ENCODE measurements at places on chromosomes 6 and 20.

GRCh38 chr6:11616200-11616611 is 78.7 kb downstream of the TMEM170B start:
- DNase-seq, result no peak

- no peak for DNase-seq
These were observed 100.4 kb downstream of the LY86 start for GRCh38 chr6:6688951-6689350.

- DNase-seq, result no peak
These were observed 34.9 kb upstream of the TNFAIP3 start for GRCh38 chr6:137832110-137832509.

DNA sequence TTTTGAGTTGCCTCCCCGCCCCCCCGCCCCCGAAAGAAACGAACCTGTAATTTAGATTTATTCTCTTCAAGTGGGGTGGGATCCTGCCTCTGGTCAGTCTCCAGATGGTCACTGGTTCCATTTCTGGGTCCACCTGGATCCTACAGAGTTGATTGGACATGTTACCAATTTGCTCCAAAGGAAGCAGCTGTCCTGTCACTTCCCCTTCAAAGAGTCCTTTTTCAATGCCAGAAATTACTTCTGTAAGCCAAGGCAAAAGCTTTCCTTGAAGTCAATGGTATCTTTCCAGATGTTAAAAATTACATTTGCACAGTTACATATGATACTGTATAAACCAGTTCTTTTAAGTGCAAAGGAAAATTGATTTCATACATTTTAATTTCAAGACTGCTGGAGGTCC is 12.0 kb upstream of the ANKRD60 start:
- no peak for DNase-seq

GRCh38 chr20:34626992-34627391 is 49.9 kb downstream of the PIGU start:
- no peak for DNase-seq

DNA sequence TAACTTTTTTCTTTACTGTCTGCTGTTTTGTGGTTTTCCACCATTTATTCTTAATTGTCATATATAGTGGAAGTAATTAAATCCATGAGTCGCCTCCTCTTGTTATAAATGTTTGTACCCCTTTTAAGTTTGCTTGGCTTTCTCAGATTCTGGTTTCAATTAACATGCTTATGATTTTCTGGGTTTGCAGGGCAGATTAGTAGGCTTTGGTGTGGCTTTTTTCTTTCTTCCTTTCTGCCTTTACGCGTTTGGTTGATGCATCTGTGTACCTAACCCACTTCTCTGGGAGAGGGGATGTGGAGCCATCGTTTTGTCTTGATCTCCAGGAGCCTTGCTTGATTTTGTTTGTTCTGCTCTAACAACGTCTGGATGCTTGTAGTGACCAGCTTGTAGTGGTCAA is 100.4 kb downstream of the JARID2 start:
- DNase-seq, result no peak

GRCh38 chr20:38196076-38196475 is 31.0 kb upstream of the TGM2 start:
- no peak for DNase-seq

- DNase-seq, result no peak
These were observed 96.2 kb upstream of the RSPO3 start for GRCh38 chr6:127022302-127022701.

DNA sequence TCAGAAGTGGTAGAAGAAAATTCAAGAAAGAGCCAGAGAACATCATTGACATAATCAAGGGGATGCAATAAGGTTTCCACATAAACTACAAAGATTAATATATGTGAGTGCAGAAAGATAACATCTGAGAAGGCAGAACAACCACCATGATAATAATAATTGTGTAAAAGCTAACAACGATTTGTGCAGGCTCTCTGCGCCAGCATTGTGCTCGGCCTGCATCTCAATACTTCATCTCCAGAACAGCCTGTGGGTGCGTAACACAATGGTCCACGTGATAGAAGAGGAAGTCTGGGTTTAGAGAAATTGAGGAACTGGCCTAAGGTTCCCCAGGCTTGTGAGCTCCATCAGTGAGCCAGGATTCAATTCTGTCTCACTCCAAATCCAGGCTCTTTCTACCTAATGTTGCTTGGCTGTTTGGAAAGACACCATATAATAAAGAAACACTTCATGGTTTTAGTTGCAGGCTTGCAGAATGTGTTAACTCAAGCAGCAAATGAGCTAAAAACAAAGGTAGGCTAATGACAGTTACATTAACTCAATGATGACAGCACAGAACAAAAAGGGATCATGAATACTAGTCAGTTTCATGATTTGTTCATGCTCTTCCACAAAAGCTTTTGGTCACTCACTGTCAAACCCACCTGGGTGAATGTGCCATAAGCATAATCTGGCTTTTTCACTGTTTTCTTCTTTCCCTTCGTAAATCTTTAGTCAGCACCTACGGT is 71.2 kb downstream of the LY86 start:
- no peak for DNase-seq

- no peak for DNase-seq
These were observed 18.4 kb upstream of the ZBTB22 start for GRCh38 chr6:33335916-33336315.

GRCh38 chr6:106116125-106116832 is 30.1 kb downstream of the PRDM1 start:
- DNase-seq, result no peak

- no peak for DNase-seq
These were observed 113.9 kb downstream of the SLC22A3 start for GRCh38 chr6:160462116-160462515.

DNA sequence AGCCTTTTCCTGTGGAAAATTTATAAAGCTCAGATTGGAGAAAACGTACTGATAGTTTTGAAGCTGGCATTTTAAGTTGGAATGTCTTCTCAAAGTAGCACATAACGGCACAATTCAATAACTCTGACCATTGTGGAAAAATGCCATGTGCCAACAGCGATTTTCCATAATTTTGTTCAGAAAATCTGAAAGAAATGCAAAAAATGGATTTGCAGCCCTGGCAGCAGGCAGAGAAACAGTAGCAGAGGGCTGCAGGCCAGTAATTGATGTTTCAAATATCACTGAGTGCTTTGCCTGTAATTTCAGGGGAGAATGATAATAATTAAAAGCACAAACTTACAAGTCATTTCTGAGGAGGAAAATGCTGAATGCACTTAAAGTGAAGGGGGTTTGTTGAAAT is 507.4 kb downstream of the MAFB start:
- no peak for DNase-seq

GRCh38 chr20:49851231-49851705 is 38.6 kb downstream of the SLC9A8 start:
- DNase-seq, result no peak

DNA sequence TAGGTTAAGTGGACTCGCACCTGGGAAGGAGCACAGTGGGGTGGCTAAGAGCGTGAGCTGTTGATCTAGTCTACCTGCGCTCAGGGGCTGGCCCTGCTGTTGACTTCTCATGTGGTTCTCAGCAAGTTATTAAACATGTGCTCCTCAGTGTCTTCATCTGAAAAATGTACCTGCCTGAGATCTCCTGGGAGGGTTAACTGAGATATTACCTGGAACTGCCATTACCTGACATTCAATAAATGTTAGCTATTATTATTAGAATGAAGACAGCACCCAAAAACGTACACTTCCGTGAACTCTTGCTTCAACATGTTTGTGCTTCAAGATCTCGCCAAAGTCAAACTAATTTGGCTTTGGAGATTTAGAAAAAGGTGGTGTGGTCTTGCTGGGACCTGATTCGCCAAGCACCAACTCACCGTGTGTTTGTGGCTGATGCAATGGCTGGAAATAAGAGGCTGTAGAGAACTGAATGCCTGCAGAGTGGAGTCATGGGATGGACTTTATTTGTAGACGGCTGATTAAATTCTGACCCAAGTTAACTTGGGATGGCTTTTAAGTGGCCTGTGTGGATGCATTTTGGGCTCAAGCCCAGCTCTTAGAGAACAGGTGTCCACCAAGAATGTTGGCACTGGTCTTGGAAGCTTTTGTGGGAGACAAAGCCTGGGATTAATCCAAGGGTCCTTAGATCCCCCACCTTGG is 692.9 kb downstream of the QKI start:
- DNase-seq, result no peak

DNA sequence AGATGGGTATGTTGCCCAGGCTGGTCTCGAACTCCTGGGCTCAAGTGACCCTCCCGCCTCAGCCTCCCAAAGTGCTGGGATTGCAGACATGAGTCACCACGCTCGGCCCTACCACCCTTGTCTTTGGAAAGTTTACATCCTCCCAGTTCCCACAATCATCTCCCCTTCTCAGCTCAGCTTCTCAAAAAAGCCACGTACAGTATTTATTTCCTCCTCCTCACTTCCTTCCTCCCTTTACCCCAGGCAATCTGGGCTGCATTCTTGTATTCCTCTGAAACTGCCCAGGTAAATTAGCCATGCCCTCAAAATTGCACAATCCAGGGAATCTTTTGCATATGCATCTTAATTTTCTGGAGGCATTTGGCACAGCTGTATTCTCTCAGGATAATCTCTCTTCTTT is 7.4 kb upstream of the SLC23A2 start:
- DNase-seq, result no peak

DNA sequence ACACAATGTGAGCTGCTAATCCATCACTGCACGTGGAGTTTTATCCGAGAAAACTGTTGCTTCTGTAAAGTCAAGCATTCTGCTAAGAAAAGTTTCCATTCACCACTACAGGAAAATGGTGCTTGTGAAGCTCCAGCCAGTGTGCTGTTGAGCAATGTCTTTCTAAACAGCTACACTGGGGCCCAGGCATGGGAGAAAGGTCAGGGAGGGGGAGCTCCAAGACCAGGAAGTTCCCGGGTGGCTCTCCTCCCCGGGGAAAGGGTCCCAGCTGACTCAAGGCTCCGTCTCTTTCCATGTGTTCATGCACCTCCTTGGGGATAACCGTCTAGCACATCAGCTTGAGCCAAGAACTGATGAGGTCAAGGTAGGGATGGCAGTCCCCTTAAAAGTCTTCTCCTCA is 20.5 kb downstream of the RPP40 start:
- DNase-seq, result no peak

DNA sequence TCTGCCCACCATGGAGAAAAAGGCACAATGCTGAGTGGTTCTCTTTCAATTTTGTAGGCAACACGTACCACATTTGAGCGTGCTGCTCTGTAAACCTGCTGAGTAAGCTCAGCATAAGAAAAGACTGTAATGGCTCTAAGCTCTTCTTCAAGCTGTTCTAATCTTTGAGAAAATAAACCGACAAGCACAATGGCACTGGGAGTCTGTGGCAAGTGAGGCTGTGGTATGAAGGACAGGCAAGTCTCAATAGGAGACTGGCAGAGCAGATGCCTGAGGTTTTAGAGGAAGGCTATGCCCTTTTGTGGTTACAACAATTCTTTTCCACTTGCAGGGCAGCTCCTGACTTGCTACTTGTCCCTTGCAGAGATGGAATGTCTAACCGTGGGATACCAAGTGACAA is 136.7 kb upstream of the EXOC2 start:
- no peak for DNase-seq

GRCh38 chr6:125346926-125347563 is 45.3 kb upstream of the HDDC2 start:
- no peak for DNase-seq

GRCh38 chr6:42451333-42452170 is at the start of gene TRERF1:
TRERF1 (minus strand) TSS chr6:42451926; CDS start chr6:42269590, 182,336 bp downstream.
- peak; percentile 23 for DNase-seq

DNA sequence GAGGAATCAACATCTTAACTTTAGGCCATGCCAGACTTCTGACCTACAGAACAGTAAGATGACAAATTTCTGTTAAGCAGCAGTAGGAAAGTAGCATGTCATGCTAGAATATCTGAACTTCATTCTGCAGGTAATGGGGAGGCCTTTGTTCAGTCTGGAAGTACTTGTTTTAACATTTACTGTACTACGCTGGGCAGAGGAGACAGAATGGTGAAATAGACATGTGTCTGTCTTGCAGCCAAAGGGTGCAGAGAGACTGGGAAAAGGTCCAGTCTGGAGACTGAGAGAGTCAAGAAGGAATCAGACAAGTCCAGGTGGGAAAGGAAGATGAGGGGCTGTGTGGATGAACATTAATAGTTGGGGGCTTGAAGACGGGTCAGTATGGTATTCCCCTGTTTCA is 17.5 kb upstream of the ZBTB2 start:
- DNase-seq, result no peak

DNA sequence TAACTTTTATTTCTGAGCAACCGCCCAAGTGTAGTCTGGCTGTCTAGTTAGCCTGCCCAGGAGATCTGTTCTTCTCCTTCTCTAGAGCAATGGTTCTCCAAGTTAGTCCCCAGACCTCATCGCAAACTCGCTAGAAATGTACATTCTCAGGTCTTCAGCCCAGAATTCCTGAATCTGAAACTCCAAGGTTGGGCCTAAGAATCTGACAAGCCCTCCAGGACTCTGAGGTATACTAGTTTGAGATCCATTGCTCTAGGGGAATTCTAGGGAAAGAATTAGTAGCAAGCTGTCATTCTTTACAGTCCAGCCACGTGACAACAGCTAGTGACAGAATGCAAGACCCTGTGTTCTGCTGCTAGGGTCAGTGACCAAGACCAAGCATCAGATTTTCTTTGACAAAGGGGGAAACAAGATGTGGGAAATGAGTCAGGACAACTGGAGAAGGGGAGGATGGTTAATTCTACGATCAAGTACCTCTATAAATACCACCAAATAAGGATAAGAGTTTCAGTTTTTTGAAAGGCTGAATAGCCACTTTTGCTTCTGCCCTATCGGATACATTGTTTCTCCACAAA is 5.8 kb downstream of the UBE2V1 start:
- DNase-seq, result no peak

- no peak for DNase-seq
These were observed 73.7 kb downstream of the PRND start for GRCh38 chr20:4795394-4795793.

DNA sequence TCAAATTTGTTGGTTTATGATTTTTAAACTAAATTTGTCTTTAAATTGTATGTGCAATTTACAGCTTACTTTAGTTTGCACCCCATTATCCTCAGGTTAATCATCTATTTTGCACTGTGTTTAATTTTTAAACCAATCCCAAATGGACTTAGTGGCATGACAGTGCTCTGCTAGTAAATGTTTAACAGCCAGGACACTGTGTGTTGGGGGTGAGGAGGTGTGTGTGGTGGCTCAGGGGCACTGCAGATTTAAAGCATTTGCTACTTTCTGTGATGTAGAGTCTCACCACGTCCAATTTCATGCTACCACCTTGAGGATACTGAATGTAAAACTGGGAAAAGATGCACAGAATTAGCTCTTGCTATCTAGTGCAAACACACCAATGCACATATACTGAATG is 225.7 kb downstream of the HAO1 start:
- no peak for DNase-seq

GRCh38 chr6:53299331-53300005 is 49.3 kb downstream of the ELOVL5 start:
- DNase-seq, result no peak

GRCh38 chr6:167997642-167998041 is at the start of gene KIF25:
KIF25 (plus strand) TSS chr6:167997671; CDS start chr6:168029586, 31,915 bp downstream.
- no peak for DNase-seq

- no peak for DNase-seq
These were observed 194.6 kb downstream of the DST start for GRCh38 chr6:56448046-56448445.

DNA sequence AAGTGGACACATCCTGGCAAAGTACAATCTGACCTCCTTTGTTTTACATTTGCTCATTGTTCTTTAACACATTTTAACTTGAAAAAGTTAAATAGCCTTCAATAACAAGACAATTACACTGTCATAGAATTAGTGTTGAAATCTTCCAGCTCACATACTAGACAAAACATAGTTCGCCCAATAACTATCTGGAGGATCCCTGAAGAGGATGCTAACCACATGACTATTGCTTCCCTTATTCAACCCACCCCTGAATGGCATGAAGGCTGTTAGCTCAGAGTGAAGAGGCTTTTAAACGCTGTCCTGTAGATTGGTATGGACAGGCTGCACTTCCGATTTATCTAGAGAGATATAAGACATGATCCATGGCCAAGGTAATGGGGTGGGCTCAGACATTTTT is 15.0 kb upstream of the DSE start:
- DNase-seq, result no peak
